Endothelial cell of coronary artery (primary cell): ENCODE measurements at places on chromosomes 3 and 15. TPM values are rescaled to one million over a fixed set of nuclear protein-coding genes. Genes with fewer than 3 reads are reported as not detected.

The CIDEC gene
- total RNA-seq = 0.09 TPM in 1 of 2 replicates, not detected in the other

The CD96 gene
- not detected in 2 replicates for total RNA-seq

The ACKR4 gene
- total RNA-seq = 0.18 and 0.47 TPM in 2 replicates

The NISCH gene
- 75.7 and 110 TPM in 2 replicates for total RNA-seq

The ASTE1 gene
- total RNA-seq = 4.7 and 4.9 TPM in 2 replicates
